ENCODE measurements at places on chromosomes 7 and 10. TPM values are rescaled to one million over a fixed set of nuclear protein-coding genes. Genes with fewer than 3 reads are reported as not detected.

VSTM4 gene
- 4.7 TPM for total RNA-seq

ANK3 gene
- total RNA-seq = 89.1 TPM

AKR1D1 gene
- 0.39 TPM for total RNA-seq

GRM3 gene
- not detected for total RNA-seq

All from suprapubic skin (tissue), 4 donors.